ENCODE measurements at places on chromosomes 5 and 9. TPM values are rescaled to one million over a fixed set of nuclear protein-coding genes. Genes with fewer than 3 reads are reported as not detected.

DNA sequence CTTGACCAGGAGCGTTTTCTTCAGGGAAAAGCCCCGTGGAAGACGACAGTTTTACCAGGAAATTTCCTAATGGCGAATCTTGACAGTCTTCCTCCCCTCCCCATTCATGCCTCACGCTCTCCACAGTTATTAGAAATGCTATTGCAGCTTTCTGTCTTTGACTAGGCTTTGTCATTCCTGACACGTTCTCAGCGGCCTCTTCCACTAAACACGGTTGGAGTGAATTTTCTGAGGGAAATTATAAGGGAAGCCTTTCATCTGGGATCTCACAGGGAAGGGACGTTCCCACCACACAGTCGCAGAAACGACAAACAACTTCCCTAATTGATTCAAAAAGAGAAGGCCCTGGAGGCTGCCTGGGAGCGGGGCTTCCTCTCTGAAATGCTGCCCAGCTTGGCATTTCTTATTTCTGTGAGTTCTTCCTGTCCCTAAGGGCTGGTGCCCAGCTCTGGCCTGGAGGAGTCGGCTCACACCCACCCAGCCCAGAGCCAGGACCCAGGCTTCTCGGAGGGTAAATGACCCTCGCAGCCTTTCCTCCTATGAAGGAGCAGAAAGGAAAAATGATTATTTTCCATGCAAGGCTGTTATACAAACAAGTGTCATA, 57.1 kb upstream of the PPP1R26 start:
- no peak for DNase-seq

- no peak for DNase-seq
Observed at GRCh38 chr9:80615964-80616363, 1044.2 kb downstream of the TLE4 start.

DNA sequence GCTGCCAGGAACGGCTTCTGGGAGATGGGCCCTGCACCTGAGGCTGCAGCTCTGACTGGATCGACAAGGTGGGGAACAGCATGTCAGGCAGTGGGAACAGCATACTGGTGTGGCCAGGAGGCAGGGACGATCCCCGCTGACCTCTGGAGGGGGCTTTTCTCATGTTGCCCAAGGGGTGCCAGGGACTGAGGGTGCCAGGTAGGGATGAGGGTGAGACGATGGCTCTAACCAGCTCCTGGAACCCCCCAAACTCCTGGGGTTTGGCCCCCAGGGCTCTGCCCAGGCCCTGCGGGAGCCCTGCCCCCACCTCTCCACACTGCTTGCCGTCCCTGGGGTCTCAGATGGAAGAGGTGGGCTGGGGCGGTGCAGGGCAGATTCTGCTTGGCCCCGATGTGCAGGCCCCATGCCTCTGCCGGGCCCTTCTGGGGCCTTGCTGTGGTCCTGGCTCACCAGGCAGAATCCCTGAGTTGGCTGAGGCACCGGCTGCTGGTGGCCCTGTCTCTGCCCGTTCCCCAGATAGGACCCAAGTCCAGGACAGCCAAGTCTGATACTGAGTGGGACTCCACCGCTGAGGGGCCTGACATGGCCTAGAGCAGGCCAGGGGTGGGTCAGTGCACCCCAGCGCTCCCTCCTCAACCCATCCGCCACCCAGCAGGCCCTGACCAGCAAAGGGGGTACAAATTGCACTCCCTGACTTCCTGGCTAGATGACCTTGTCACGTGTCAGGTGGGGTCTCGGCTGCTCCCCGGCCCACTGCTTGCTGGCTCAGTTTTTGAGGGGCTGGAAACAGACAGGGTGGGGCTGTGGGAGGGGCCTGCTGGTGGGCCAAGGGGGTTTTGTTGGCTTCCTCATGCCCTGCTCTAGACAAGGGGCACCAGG, 28.4 kb upstream of the RNF130 start:
- DNase-seq: no peak

- no peak for DNase-seq
Observed at GRCh38 chr9:98563988-98564387, 144.7 kb downstream of the GABBR2 start.

GRCh38 chr5:53543401-53543800, 17.0 kb upstream of the NDUFS4 start:
- DNase-seq: peak; percentile 43

DNA sequence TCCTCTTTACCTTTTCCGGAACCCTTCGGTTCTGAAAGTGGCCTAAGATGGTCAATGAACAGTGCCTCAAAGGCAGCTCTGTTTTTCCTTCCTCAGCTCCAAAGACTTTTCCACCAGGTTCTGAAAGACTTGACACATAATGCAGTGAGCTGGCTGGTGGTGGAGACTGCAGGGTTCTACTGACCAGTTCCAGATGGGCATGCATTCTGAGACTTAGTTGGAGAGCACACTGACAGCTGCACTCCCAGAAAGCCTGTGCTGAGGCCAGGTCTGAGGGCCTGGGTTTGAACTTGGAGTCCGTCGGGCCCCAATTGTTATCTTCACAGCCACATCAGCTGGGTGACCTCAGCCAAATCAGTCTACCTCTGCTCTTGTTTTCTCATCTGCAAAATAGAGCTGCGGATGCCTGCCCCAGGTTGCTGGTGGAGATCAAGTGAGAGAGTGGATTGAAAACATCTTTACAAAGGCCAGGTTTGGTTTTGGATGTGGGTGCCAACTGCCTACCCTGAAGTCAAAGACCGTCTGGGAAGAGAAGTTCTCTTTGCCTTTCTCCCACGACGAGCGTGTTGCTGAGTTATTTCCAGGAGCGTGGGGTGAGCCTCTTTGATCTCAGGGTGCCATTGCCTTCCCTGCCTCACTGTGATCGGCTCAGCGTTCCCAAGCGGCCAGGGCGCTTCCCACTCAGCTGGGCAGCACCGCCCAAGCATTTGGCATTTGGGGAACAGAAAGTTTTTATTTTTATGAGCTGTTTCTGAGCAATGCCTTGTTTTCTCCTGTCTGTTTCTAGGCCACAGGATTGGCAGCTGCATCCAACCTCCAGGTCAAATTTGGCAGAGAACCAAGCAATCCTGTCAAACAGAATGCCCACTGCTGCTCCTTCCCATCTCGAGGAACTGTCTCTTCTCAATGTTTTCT, 54.9 kb downstream of the RAD23B start:
- peak; percentile 93 for DNase-seq

GRCh38 chr5:112491257-112491656, 72.2 kb upstream of the EPB41L4A start:
- DNase-seq: peak; percentile 29

- DNase-seq: peak; percentile 75
Observed at GRCh38 chr5:109408991-109409843, 557 bp downstream of the PJA2 start.

DNA sequence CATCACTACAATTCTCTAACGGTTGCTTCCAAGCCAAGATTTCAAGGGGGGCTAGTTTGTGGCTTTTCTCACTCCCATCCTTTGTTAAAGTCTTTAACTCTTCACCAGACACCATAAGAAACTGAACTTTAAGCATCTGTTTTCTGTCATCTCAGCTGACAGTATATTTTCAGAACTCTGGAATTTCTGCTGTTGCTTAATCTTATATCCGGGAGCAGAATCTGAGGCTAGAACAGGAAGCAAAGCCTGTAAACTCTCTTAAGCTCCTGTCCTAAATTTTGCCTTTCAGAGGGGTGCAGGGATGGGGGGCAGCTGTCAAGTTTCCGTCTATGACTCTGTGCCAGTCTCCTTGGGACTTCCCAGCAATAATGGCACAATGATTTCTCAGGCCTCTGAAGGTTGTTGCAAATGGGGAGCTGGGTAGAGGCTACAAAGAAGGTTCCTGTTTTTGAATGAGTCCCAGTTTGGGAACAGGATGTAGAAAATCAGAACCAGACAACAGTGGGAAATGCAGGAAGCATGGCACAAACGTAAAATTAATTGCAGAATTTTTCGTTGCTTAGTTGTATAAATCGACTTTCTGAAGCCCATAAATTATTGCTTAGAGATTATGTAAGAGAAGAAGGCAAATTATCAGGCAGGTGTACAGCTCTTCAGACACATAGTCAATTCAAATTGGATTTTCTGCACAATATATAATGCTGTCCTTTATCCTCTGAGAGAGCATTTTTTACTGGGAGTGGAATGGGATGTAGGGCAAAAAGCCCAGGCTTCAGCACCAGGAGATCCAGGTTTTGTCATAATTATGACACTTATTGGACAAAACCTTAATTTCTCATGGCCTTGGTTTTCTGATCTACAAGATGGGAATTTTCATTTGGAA, 430.9 kb downstream of the DMAC1 start:
- peak; percentile 78 for DNase-seq

- no peak for DNase-seq
Observed at GRCh38 chr5:168270476-168270875, 21.0 kb upstream of the WWC1 start.

GRCh38 chr9:98975838-98976237, 32.1 kb downstream of the COL15A1 start:
- DNase-seq: no peak

DNA sequence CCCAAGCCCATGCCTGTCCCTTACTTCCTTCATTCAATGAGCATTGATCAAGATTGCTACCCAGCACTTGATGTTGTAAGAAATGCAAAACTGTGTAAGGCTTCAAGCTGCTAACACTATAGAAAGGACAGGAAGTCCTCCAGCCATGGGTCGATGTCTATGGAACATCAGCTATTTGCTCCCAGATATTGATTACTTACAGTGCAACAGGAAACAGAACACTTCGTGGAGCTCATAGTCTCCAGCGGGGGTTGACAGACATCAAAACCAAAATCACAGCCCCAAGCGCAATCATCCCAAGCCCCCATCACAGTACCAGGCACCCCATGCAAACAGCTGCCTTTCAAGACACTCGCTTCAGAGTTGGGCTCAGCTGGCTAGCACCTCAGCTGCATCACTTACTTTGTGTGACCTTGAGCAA, 26.8 kb upstream of the DUSP1 start:
- no peak for DNase-seq

GRCh38 chr5:179967489-179967888, 59.8 kb upstream of the TBC1D9B start:
- DNase-seq: no peak

DNA sequence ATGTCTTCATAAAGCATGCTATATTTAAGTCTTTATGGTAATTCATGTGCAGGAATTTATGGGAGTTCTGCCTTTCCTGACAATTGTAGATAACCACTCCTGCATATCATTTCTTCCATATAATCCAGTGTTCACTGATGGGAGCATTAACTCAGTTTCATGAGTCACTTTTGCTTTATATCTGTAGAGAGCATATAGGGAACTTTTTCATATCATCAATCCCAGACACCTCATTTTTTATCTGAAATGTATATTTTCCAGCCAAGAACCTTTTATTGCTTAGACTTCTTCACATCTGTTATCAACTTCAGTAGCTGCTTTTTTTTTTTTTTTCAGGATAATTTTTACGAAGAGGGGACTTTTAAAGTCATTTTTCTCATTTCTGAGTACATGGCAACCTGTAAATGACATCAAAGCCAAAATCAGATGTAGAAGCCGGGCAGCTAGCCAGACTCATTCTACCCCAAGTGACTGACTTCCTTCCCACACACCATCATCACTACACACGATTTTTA, 41.1 kb downstream of the NFX1 start:
- no peak for DNase-seq

- DNase-seq: peak; percentile 99
Observed at GRCh38 chr5:167814828-167815227, 476.6 kb upstream of the WWC1 start.

PCDHGA10 gene
- 21.4 TPM for total RNA-seq

CTXN3 gene
- total RNA-seq: not detected

DBN1 gene
- total RNA-seq: 233 TPM

LCN9 gene
- total RNA-seq: not detected

GPBP1 gene
- 47.8 TPM for total RNA-seq

TMEM215 gene
- not detected for total RNA-seq

Measured in LHCN-M2 (cell line).